GM18507 (cell line): ENCODE measurements at places on chromosomes 1 and 21.

DNA sequence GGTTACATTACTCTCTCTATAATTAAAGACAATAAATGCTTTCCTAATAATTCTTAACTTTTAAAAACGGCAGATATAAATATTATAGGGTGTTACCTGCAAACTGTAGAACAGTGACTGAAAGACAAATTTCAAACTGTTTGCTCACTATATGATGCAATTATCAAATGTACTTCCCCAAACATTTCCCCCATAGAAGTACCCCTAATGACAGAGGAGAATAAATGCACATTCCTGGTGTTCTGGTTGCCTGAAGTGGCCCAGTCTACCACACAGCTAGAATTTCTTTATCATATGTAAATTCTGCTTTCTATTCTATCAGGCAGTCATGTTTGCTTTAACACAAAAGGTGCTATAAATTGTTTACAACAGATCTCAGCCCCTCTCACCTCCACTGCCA, 70.4 kb downstream of the VAV3 start:
- DNase-seq: no peak

DNA sequence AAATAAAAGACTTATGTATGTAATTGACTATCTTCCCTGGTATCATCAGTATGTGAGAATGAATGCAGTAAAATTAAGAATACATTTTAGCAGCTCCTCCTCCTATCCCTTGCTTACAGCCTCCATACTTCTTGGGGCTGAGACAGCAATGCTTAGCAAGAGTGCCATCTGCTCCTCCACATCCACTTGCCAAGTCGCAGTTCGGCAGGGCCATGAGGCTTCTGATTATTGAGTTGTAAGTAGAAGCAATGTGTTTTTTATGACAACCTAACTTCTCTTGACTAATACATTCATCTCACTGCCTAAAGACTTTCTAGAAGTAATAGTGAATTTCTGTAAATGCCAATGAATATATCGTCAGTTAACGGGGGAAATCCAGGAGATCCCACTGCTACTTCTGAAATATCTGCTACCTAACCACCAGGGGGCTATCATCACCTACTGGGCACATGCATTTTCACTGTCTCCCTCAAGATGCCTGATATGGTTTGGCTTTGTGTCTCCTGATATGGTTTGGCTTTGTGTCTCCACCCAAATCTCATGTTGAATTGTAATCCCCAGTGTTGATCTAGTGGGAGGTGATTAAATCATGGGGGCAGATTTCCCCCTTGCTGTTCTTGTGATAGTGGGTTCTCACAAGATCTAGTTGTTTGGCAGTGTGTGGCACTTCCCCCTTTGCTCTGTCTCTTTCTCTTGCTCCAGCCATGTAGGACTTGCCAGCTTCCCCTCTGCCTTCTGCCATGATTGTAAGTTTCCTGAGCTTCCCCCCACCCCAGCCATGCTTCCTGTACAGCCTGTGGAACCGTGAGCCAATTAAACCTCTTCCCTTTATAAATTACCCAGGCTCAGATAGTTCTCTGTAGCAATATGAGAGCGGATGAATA, 59.6 kb downstream of the EXTL2 start:
- DNase-seq: no peak

DNA sequence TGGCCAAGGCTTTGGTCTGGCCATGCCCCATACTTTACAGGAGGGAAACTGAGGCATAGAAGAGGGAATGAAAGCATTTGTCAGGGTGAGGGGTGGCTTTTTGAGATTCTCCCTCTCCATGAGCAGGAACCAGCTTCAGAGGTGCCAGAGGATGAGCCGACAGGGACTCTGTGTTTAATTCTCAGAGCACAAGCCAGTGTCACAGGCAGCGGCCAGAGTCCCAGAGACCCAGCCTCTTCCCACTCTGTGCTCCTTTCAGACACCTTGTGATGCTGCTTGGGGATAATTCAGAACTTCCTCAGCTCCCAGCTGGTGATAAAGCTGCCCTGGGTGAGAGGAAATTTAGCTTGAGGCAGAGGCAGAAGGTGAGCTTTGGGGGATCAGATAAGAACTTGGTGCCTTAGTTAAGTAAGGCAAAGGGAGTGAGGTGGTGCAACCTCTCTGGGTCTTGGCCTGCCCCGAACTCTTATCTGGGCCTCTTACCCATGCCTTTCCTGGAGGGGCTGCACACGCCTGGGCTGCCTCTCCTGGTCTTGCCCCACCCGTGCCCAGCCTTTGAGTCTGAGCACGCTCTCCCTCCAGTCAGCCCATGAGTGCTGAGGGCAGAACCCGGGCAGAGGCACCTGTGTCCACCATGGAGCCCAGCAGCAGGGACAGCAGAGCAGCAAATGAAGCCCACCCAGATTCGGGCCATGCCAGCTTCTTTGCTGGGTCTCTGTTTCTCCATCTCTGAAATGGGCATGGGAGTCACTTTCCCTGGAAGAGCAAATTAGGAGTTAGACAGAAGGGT, 175.6 kb upstream of the C1orf174 start:
- DNase-seq: no peak

DNA sequence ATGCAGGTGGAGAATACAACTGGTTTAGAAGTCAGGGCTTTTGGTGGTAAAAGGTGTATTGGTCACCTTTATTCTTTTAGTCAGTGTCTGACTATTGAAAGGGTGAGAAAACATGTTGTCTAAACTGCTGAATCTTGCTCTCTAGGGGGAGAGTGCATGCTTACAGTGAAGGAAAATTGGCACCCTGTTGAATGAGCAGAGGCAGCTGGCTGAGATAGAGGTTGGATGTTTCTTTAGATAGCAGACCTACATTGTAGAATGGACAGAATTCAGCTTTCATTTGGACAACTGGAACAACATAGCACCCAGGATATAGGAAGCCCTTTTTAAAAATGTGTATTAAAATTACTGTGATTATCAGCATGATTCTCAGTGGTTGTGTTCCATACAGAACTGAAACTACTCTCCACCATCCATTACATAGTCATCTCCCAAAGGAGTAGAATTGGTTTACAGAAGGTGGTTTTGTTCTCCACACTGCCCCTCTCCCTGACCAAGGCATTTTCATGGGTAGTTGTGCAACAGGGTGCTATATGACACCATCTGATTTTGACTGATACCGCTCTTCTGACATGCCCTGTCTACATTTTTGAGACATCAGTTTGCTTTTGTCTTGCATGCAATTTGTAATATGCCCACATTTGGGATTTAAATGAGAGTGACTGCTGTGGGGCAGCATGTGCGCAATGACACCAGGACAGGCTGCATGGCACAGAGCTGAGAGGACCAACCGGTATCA, 16.2 kb downstream of the RHOU start:
- no peak for DNase-seq

GRCh38 chr1:161096530-161096929, 1.6 kb upstream of the KLHDC9 start:
- DNase-seq: no peak

GRCh38 chr1:113207457-113207856, 134.5 kb downstream of the LRIG2 start:
- no peak for DNase-seq

GRCh38 chr1:95096218-95096841, 20.8 kb upstream of the TLCD4 start:
- DNase-seq: no peak

GRCh38 chr1:87495147-87495546, 166.5 kb downstream of the LMO4 start:
- DNase-seq: no peak

DNA sequence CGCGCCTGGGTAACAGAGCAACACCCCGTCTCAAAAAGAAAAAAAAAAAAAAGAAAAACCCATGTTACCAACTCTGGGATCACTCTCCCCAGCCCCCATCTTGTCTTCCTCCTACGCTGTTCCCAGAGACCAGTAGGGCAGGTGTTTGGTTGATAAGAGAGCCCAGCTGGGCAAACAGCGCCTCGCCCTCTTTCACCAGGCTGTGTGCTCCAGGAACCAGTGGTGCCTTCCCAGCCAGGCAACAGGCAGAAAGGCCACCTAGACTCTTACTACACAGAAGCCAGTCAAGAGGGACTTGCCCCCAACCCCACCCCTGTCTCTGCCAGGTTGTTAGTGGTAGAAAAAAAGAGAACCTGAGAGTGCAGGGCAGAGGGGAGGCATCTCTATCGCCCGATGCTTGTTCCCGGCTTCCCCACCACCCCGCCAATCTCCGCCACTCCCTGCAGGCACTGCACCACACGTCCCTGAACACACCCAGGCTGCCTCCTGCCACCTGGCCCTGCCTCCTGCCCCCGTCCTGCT, 14.0 kb upstream of the CTRC start:
- no peak for DNase-seq

DNA sequence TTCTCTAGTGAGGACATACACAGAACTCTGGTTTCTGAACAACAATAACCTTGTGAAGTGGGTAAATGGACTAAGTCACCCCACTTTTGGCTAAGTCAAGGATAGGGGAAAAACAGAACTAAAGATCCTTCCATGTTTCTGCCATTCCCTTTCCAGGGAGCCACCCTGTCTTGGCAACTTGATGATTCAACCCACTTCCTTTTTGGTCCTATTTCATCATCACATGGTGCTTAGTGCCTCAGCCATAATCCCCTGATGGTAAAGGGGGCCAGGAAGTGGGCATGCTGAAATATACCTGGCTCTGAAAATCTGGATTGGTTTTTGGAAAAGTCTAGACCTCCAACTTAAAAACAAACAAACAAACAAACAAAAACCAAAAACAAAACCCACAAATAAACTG, 206.4 kb upstream of the FOXD3 start:
- no peak for DNase-seq

- no peak for DNase-seq
Observed at GRCh38 chr21:40386294-40386911, 460.6 kb downstream of the DSCAM start.

- DNase-seq: no peak
Observed at GRCh38 chr1:157995583-157996169, 2.2 kb downstream of the KIRREL1 start.

DNA sequence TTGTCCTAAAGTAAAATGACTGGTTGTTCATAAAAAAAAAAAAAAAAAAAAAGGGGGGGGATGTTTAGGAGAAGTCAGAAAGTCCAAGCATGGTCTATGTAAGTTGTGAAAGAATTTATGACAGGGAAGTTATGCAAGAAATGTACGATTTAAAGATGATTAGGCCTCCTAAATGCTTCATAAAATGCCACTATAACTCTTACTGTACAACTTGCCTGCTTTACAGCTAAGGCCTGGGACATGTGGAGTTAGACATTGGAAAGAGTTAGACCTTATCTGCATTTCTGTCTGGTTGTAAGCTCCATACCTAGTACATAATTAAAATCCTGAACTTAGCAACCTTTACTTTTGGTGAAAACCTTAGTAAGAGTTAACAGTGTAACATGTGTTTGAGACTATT, 150.0 kb downstream of the TPR start:
- no peak for DNase-seq

DNA sequence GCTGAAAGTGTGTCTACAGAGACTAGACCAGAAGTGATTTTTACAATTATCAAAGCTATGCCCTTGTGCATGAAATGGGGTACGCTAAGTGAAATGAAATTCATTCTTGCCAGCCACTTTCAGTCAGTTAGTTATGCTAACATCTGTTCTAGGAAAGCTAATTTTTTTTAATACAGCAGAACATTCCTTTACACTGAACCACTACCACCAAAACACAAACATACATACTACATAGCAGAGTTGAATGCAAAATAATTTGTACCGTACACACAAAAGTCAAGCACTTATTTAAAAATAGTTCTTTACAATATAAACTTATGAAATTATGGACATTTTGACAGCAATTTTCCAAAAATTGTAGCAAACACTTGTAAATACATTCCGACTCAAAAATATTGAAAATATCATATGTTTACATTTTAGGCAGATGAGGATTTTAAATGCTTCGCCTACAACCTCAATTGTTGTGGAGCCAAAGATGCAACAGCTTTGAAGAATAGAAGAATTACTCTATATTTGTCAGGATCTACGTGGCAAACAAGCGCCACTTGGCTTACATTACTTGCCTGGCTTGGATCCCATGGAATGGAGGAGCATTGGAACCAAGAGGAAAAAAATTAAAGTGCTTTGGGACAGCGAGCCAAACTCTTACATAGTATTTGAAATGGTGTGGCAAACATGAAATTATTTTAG, 30.6 kb downstream of the WLS start:
- no peak for DNase-seq

DNA sequence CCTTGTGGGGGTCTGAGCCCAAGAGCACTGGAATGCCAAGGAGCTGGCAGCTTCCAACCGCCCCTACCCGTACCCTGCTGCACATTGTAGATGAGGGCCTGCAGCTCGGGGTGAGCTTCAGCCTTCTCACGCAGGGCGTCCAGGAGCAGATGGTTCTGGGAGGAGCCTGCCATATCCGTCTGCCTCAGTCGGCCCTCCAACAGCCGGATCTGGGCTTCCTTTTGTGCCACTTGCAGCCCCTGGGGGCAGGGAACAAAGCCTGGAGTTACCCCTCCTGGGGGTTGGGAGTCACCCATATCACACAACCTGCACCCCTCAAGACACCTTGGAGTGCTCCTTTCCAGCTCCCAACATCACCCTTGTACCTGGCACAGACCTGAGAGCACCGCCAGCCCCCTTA, 34.8 kb downstream of the KIF21B start:
- DNase-seq: no peak

GRCh38 chr1:55617288-55617982, 402.3 kb upstream of the USP24 start:
- no peak for DNase-seq

GRCh38 chr1:39940980-39941871, 13.7 kb upstream of the MFSD2A start:
- DNase-seq: no peak

DNA sequence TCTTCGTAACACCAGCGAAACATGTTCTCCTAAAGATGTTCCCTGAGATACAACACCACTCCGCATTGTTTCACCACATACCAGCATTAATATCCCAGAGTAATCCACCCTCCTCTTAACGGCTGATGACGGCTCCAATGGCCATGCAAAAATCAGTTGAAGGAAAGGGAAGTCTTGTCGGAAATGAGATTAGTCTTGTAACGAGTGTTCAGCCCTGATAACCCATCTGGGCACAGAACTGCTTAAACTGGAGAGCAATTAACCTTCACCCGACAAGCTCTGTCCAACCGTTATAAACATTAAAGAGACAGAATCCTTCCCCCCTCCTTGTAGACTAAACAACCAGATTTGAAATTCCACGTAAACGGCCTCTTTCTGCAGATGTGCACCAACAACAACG, 21.9 kb downstream of the ERG start:
- no peak for DNase-seq
